ENCODE measurements at places on chromosomes 2 and 18.

DNA sequence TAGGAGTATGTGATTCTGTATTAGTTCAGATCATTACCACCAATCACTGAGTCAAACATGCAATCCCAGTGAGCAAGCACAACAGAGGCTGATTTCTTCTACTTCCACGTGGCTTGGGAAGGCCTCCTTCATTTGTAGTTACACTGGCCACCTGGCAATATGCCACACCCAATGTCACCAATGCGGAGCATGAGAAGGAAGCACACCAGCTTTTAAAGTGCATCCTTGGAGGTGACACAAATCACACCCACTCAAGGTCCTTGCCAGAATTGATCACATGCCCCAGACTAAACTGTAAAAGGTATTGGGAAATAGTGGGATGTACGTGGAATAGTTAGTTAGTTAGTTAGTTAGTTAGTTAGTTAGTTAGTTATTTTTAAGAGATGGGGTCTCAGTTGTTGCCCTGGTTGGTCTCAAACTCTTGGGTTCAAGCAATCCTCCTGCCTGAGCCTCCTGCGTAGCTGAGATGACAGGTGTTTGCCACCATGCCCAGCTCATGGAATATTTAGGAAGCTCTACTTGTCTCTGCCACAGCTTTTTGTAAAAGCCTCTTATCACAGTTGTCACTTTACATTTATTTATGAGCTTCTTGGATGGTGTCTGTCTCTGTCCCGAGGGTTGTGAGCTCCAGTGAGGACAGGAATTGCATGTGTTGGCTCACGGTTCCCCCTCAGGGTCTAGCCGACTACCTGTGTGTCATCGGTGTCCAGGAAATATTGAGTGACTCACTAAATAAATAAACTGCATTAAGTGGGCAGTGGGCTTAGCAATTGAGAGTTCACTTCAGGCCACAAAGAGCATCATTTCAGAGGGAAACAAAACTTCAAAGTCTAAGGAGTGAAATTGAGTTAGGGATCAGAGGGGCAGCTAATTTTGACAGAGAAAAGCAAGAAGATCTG, 28.1 kb upstream of the CAB39 start:
- no peak for DNase-seq

DNA sequence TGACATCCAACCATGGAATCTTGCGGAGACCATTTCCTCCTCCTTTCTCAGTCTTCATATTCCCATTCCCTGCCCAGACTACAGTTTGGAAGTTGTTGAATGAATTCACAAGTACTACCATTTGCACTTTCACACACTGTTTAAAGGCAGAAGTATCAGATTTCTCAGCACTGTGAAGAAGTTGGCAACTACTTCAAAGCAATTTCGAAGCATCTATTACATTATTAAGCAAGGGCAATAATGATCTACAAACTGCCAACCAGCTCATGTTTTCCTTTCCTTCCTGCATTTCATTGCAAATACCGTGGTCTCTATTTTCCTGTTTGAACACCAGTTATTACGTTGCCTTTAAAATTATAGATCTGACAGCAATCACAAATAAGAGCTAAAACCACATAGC, 105.5 kb downstream of the IRS1 start:
- no peak for DNase-seq

- no peak for DNase-seq
These were observed 142.3 kb downstream of the SMAD7 start for GRCh38 chr18:48808476-48808875.

GRCh38 chr2:46837704-46838103, 77.9 kb downstream of the MCFD2 start:
- no peak for DNase-seq

DNA sequence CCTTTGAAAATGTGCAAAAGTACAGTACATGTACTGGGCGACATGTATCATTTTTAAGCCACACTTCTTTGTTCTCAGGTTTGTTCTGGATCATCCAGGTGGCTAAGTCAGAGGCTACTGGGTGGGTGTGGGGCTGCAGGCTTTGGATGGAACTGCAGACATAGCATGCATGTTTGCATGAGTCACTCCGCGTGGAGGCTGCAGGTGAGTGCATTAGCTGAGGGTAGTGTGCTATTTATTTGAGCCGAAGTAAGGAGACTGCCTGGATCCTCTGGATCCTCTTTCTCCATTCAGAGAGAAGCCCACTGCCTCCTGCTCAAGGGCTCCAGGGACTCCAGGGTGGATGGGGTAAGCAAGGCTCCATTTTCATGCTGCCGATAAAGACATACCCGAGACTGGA, 9.4 kb upstream of the NEURL3 start:
- DNase-seq, result no peak

- DNase-seq, result no peak
These were observed 27.6 kb downstream of the ADNP2 start for GRCh38 chr18:80136679-80137078.

DNA sequence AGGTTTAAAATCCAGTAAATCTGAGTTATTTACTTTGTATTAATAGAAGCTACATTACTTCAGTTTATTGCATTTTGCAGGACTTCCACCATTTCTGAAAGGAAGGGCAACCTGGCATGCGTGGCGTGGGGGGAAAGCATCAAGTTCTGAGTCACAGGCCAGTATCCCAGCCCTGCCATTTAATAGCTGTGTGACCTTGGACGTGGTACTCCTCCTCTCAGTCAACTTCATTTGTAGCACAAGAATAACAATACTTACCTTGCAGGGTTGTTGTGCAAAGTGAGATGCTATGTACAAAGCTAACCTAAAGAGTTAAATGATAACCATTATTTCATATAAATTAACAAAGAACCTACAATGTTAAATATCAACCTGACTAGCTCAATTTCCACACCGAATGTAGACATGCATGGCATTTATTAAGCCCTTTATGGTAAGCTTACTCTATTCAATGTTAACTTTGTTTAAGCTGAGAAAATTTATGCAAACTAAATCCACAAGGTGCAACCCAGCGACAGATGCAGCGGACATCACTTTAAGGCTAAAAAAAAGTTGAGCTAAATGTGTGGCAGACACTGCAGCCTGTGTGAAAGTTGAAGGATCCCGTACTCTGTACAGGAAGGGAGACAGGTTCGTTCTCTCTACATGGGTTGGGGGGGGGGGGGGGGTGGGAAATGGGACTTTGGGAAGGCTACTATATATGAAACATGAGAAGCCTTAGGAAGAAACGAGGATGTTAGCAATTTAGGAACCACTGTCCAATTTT, 17.2 kb upstream of the STPG4 start:
- no peak for DNase-seq

- no peak for DNase-seq
These were observed 87.7 kb downstream of the DGKD start for GRCh38 chr2:233442028-233442310.

GRCh38 chr18:9986156-9986930, 72.5 kb downstream of the VAPA start:
- no peak for DNase-seq

- no peak for DNase-seq
These were observed 139.7 kb downstream of the PRPF40A start for GRCh38 chr2:152577579-152577978.

DNA sequence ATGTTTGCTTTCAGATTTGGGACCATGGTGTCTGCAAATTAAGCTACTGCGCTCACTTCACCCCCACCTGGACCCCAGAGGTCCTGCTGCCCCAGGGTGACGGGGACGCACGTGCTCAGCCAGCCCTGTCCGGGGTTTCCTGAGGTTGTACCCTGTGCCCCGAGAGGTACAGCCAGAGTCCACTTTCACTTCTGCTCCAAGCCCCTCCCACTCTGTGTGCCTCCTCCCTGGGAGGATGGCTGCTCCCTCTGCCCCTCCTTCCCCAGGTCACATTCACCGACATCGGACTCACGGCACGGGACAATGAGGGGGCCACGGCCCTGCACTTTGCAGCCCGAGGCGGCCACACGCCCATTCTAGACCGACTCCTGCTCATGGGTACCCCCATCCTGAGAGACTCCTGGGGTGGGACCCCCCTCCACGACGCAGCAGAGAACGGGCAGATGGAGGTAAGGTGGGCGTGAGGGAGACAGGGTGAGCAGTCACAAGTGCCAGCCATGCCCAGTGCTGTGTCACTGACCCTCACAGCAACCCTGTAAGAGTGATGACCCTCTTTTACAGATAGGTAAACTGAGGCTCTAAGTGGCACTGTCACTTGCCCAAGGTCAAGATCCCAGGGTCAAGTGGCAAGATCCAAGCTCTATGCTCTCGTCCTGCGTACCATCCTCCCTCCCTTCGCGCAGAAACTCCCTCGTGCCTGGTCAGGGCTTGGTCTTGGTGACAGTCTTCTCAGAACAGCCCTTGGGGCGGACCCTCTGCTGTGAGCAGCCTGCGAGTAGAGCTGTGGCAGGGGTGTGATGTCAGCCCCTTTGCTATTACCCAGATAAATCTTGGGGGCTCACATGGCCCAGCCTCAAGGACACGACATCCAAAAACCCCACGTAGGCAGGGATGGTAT, 7.6 kb downstream of the ESPNL start:
- peak; percentile 80 for DNase-seq

- DNase-seq, result no peak
These were observed 154.3 kb upstream of the FN1 start for GRCh38 chr2:215590010-215590745.

DNA sequence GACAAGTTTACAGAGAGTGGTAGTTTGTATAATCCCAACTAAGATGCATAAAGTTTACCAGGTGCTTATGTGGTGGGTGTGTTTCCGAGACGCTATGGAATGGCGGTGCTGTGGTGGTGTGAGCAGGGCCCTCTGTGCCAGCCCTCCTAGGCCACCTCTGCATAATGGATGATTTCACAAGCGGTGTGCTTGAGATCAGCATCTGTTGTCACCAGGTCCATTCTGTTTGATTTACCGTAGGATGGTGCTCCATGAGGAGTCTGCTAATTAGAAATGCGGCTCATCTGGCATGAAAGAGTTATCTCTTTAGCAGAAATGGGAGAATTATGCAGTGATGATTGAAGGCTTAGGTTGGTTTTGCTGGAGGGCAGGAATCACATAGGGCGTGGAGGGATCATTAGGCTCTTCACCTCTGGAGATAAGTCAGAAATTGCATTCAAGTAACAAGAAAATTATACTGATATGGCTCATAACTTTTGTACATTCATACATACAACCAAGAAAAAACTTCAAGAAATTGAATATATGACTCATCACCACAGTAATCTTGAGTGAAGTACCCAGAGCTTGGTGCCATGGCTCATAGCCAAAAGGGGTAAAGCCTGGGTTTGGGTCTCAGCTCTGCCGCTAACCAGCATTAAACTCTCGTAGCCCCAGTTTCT, 41.4 kb downstream of the CRIM1 start:
- DNase-seq, result no peak
